Activated T-cell treated with anti-CD3 and anti-CD28 coated beads for 48 hours (primary cell): ENCODE measurements at places on chromosomes 3 and 15.

- DNase-seq = no peak
Observed at GRCh38 chr3:26375843-26376530, 246.6 kb upstream of the LRRC3B start.

DNA sequence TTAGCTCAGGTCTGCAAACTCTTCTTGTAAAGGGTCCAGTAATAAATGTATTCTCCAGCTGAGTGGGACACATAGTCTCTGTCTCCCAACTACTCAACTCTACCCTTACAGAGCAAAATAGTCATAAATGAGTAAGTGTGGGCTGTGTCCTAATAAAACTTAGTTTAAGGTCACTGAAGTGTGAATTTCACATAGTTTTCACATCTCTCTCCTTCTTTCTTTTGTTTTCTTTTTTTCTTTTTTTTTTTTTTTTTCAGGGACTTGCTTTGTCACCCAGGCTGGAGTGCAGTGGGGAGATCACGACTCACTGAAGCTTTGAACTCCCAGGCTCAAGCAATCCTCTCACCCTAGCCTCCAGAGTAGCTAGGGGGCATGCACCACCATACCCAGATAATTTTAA, 1.9 kb upstream of the ACTL6A start:
- no peak for DNase-seq

GRCh38 chr15:38073178-38073946, 138.9 kb downstream of the TMCO5A start:
- no peak for DNase-seq

DNA sequence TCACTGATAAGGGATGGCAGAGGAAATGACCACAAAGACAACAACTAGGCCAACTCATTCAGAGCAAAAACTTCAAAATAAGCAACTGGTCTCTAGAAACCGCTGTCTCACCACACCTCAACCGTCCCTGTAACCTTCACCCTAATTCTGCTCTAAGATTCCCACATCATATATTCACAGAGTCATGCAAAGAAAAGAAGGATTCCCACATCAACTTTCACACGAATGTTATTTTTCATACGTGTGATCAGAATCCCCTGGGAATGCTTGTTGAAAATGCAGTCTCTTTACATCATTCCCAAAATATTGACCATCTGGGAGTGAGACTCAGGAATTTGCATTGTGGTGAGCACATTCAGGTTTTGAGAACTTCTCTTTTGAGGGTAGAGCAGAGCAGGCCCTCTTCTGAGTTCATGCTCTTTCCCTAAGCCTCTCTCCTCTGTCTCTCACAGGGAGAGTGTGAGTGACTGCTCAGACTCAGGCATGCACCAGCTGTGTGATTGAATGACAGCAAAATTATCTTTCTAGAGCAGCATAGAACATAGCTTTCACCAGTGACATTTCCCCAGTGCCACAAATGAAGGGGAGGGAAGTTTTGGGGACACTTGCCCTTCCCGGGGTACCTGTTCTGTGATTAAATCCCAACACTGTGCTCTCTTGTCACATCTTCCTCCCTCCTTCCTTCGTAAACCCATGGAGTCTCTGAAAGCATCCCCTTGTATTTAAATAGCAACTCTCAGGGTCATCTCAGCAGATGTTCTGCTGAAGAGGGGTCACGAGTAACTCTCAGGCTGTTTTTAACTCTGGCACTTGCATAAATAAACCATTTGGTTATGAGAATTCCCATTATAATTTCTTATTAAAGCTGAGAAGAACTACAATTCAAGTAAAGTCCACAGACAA, 170.9 kb downstream of the PLCL2 start:
- no peak for DNase-seq

DNA sequence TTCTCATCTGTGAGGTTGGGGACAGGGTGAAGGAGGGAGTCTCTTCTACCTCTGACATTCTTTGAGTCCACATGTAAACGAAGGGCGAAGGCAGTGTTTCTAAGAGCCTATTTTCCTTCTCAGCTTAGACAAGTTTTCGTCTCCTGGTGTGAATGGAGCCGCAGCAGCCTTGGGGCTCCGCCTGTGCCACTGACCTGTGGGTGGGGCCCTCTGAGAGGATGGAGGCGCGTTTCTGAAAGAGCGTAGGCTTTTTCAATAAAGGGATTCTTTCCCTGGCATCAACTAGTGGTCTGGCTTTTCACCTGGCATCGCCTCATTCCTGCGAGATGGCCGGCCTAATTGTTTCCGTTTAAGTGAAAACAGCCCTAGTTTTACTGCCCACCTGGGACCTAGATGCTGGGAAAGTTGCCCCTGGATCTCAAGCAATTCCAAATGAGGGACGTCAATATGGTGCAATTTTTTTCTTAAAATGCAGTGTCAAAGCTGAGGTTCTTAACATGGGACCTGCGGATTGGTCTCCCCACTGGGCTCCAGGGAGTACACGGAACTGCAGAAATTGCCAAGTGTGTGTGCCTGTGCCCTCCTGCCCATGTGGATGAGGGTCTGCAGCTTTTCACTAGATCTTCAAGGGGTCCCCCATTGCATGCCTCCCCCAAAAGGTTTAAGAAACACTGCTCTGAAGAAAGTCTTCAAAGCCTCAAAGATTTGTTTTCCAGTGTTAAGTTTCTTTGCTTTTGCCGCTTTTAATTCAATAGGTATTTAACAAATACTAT, 958 bp downstream of the GLDN start:
- DNase-seq = no peak

DNA sequence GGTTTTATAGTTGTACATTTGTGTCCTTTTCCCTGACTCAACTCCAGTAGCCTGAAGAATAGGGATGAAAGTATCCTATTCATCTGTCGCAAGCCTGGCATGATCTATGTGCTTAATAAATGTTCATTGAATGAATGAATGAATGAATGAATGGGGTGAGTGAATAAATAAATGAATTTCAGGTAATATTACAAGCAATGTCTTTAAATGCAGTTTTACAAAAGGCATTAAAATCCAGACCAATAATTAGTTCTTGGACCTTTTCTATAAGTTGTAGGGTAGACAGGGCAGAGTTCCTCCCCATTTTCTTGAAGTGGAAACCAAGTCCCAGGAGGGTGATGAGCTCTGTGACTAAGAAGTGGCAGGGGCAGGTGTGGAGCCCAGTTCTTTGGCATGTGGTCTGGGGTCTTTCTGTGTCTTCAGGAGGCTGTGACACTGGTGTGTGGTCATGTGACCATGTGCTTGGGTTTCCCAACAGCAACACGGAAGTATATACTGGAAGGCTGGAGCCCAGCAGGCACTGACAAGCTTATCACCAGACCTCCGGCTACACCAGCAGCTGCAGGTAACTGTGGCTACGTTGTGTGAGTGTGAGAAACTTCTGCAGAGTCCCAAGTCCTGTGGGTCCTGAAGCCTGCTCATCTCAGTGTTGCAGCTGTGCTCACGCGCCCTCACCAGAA, 18.3 kb downstream of the XYLB start:
- no peak for DNase-seq

DNA sequence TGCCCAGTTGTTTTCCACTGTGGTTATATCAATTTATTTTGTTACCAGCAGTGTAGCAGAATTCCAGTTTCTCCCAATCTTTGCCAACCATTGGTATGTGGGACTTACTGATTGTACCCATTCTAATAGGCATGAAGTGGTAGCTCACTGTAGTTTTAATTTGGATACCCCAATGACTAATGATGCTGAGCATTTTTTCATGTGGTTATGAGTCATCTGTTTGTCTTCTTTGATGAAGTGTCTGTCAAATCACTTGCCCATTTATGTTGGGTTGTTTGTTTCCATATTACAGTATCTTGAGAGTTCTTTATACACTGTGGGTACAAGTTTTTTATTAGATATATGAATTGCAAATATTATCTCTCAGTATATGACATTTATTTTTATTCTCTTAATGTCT, 644.3 kb downstream of the NR2F2 start:
- DNase-seq = no peak

DNA sequence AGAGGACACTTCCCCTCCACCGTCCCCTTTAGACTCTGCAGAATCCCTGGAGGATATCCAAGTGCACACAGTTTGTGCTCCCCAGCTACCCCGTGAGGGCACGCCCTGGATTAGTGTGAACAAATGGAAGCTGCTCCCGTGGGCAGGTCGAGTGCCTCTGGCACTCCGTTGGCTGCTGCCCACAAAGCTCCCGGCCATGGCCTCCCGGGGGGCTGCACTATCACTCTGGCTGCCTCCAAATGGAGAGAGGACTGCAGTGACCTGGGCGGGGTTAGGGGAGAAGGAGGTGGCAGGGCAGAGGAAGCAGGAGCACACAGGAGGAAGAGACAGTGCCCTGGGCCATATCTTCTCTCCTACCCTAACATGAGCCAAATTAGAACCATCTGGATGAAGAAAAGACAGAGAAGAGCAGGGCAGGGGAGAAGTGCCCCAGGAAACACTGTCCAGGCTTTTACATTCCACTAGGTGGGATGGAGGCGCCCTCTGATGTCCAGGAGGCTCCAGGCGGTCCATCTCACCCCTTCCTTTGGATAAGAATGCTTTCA, 29.4 kb upstream of the ACAD9 start:
- no peak for DNase-seq

GRCh38 chr3:127789990-127790881, 32.1 kb downstream of the MGLL start:
- DNase-seq = no peak

DNA sequence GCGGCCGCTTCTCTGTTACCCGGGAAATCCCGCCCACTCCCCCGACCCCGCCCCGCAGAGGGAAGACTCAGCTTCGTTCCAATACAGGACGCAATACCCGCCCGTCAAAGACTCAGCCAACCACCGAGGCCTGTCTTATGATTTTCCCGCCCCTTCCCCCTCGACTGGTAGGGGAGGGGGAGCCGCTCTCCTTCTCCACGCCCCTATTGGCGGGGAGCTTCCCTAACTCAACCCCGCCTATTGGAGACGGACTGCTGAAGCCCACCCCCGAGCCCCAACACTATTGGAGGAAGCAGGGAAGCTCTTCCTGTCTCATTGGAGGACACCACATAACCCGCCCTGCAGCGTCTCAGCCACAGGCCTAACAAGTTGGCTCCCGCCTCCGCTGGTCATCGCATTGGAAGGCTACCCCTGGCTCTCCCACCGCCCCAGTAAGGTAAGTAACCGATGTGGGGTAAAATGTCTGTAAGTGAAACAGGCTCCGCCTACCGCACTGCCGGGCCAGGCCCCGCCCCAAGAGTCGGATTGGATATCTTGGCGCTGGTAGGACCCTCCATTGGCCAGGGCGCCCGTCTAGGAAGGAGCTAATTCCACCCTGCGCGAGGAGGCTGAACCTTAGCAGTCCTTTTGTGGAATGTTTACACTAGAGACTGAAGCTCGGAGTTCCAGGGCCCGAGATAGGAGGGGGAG, at the start of gene SIN3A:
SIN3A (minus strand) TSS at position 17 of the 690 bp plus-strand sequence. CDS start 21,315 bp downstream, outside the sequence.
- peak; percentile 98 for DNase-seq

- no peak for DNase-seq
Observed at GRCh38 chr15:34597316-34597715, 13.9 kb upstream of the GOLGA8B start.

DNA sequence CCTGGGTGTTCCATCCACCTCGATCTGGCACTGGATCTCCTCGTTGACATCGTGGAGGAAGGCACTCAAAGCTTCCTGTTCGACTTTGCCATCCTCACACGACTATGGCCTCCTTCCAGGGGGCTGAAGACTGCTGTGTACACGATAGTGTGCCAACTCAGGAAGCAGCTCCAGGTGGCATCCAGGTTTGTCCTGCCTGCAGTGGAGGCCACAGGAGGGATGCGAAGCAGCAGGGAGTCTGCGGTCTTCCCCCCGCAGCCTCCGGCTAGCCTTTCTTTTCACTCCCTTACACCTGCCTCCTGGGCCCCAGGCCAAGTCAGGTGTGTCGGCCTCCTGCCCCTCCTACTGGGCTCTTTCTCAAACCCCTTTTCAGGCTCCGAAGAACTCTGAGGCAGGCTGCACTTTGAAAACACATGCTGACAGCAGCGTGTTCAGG, 32.2 kb downstream of the SYNM start:
- DNase-seq = no peak

DNA sequence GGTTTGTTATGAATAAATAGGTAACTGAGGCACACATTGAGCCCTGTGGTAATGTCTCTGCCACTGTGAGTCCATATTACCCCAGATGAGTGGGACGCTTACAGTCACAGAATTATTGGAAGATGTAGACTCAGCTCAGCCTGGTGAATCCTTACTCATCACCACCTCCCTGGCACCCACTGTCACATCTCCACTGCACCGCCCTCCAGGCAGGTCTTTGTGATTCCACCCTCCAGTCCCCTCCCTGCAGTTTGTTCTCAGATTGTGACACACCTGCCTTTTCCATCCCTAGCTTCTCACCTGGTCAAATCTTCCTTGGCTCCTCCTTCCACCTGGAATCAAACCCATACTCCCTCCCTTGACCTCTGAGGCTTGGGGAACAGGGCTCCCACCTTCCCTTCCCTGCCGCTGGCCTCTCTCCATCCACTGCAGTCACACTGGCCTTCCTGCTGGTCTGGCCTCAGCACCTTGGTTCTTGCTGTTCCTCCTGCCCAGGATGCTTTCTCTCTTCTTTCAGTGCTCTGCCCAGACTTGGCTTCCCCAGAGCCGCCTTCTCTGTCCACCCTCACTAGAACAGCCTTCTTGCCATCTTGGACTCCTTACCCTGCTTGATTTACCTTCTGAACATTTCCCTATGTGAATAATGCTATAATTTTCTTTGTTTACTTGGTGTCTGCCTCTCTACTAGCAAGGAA, 9.4 kb downstream of the SLC6A20 start:
- no peak for DNase-seq

- no peak for DNase-seq
Observed at GRCh38 chr3:8784676-8785435, 15.4 kb upstream of the OXTR start.

DNA sequence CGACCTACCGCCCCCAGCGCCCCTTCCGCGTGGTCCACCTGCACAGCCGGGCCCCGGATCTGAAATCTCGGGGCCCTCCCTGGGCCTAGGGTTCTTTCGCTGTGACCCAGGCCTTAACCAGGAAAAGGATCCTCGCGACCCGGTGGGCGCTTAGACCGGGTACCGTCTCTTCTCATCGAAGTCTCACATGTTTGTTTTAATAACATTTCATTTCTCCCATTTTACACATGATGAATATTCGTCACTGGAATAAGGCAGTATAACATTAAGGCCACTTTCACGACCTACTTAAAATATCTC, 277 bp upstream of the DALRD3 start:
- DNase-seq = no peak

DNA sequence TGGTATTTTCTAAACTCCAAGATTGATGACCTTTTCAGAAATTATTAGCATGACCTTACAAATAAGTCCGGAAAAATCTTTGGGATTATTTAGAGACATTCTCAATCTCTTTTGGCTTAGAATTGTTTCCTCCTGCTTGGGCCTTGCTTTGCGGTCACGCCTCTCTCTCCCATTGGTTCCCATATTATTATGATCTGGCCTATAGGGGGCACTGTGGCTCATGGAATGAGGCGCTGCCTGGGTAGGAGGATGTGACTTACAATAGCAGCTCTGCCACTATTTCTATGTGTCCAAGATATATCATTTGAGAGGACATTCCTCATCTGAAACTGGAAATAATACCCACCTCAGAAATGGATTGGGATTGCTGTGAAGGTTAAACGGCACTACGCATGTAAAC, 464.9 kb downstream of the MFSD1 start:
- DNase-seq = no peak

GRCh38 chr3:130354430-130354829, 9.0 kb downstream of the COL6A5 start:
- no peak for DNase-seq
